Left renal cortex interstitium (tissue), 4 donors: ENCODE measurements at places on chromosomes 6 and 20. TPM values are rescaled to one million over a fixed set of nuclear protein-coding genes. Genes with fewer than 3 reads are reported as not detected.

ZNF184 gene
- polyA plus RNA-seq: 17.1 TPM

IL17A gene
- polyA plus RNA-seq: not detected

FERMT1 gene
- polyA plus RNA-seq: 2.7 TPM

COL9A3 gene
- 29.5 TPM for polyA plus RNA-seq

SPATA2 gene
- polyA plus RNA-seq: 11.6 TPM

TOP1 gene
- 115 TPM for polyA plus RNA-seq

WFDC10A gene
- not detected for polyA plus RNA-seq

GRCh38 chr20:19672498-19672897 lies 85.6 kb upstream of the RIN2 start:
- no peak for DNase-seq

GRCh38 chr6:69668916-69669315 lies 127.9 kb downstream of the LMBRD1 start:
- no peak for DNase-seq

GRCh38 chr6:162612613-162613012 lies 115.0 kb downstream of the PRKN start:
- no peak for DNase-seq

DNA sequence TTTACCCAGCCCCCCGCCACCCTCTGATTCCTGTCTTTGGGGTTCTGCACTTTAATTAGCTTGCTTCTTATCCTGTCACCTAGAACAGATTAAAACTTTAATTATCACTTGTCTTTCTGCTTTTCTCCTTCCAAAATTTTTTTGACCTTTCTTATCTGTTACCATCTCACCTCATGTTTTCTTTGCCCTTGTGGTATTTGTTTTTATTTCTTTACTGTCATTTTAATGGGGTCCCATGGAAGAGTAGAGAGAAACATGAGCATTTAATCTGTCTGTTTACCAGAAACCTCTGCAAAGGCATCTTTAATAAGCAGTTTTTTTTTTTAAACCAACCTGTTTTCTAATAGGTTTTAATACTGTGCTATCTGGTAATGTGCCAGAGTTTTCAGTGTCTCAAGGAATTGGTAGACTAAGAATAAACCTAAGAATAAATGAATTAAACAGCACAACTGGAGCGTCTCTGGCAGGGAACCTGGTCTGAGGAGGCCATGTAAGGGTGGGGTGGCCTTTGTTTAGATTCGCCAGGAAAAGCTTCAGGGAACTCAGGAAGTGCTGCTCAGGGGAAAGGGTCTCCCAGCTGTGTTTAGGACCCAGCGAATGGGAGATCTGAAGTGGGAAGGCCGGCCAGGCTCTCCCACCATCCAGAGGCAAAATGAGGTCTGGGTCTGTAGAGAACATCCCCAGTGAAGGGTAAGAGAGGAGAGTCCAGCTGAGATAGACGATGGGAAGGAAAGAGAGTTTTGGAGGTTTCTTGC lies 69.8 kb downstream of the ARID1B start:
- no peak for DNase-seq

GRCh38 chr6:26055719-26056582 lies 31.3 kb upstream of the HFE start:
- DNase-seq: peak; percentile 90

DNA sequence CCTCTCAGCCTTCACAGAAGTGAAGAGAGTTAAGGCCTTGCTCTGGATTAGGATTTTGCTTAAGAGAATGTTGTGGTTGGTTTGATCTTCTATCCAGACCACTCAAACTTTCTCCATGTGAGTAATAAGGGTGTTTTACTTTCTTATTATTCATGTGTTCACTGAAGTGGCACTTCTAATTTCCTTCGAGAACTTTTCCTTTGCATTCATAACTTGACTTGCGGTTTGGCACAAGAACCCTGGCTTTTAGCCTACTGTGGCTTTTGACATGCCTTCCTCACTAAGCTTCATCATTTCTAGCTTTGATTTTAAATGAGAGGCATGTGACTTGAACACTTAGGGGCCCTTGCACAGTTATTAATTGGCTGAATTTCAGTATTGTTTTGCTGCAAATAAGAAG lies 166.1 kb upstream of the OPRM1 start:
- DNase-seq: no peak

DNA sequence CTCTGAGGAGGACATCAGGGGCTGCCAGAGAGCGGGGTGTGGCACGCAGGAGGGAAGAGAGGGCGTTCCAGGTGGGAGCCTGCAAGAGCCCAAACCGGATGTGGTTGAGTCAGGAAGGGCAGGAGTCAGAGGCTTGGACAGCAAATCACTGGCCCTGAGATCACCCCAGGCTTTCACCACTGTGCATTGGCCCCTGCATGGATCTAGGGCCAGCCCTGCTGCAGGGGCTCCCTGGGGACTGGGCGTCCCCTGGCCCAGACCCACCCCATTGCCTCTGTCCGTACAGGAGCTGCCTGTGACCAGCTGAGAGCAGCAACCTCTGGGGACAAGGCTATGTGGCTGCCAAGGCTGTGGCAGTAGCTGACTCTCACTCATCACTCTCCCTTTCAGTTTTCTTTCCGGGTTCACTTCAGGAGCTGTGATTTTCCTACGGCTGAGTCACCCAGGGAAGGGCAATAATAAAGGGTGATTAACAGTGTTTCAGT lies 33.9 kb downstream of the KCNK17 start:
- no peak for DNase-seq

DNA sequence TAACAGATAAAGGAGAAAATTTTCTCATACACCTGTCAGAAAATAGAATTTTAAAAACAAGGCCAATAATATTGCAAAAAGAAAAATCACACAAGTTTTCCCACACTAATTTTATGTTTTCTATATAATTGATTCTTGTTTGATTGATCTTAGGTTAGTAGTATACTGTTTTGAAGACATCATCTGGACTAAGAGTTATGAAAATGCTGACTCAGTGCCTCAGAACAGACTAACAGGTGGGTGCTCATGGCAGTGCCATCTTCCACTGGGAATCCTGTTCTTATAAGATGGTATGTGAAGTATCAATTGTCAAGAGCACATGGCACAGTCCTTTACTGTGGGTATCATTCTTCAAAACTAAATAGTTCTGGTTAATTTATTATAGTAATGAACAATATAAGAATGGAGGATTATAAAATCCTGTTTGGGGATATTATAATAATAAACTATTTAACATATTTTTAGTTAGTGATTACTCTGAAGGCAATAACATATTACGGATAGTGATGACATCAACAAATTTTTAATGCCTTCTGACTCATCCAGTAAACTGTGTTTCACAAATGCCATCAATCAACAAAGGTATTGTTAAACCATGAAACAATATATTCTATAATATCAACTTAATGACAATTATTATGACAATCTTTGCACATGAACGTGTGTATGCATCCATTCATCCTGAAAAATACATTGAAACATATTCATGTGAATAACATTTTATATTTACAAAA lies 384.6 kb upstream of the KHDRBS2 start:
- DNase-seq: no peak

DNA sequence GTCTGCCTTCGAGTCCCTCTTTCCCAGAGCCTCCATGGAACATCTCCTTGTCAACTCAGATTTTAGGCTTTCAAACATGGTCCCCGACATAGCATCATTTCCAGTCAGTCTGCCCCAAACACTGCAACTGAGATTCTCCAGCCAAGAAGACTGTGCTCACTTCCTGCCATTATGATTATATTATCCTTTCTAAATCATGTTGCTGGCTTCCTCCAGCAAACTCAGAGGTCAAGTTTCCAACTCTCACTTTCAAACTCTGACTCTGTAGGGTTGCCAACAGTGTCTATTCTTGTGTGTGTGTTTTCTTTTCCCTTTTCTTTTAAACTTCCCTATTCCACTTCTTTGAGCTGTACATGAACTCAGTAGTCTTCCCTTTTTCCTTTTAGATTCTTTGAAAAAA lies 61.2 kb upstream of the TRAF3IP2 start:
- no peak for DNase-seq

DNA sequence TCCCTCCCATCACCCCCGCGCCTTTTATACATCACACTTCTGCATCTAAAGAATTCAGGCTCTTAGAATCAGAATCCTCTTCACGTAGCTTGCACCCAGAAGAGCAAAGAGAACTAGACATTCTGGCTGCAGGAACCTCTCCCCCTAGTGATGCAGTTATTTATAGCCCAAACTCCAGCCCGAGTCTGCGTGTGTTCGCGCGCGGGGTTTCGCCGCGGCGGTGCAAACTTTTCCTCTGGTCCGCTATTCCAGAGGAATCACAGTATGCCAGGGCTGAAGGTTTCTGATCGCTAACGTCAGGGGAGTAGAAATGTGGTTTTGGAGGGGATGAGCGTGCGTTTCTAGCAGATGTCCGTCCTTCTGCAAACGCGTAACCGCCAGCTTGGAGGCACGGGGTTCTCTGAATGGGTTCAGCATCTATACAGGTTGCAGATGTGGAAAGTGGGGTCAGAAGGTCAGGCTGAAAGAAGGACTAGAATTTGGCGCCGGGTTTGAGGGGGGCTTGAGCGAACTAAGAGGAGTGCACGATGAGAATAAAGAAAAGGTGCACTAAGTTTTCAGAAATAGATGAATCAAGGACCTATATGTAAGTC lies 1.8 kb downstream of the EPHA7 start:
- peak; percentile 52 for DNase-seq

DNA sequence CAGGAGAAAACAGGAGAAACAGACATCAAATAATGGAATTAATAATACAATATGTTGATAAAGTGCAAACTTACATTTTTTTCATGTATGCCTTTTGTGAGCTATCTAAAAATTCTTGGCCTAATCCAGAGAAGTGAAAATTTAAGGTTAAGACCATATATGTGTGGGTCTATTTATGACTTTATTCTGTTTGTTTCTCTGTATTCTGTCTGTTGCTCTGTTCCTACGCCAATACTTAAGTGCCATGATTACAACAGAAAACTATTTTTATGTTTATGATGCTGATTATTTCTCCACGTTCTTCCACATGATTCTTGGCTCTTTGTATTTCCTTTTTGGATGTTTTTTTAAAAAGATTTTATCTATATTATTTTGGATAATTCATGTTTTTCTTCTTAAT lies 109.6 kb upstream of the MAP3K4 start:
- DNase-seq: no peak

GRCh38 chr6:30113003-30113759 lies at the start of gene TRIM31:
Gene TRIM31 (minus strand): TSS chr6:30113090. CDS start chr6:30112805, 285 bp downstream.
- DNase-seq: no peak

GRCh38 chr6:50724381-50725124 lies 11.2 kb downstream of the TFAP2D start:
- DNase-seq: no peak

DNA sequence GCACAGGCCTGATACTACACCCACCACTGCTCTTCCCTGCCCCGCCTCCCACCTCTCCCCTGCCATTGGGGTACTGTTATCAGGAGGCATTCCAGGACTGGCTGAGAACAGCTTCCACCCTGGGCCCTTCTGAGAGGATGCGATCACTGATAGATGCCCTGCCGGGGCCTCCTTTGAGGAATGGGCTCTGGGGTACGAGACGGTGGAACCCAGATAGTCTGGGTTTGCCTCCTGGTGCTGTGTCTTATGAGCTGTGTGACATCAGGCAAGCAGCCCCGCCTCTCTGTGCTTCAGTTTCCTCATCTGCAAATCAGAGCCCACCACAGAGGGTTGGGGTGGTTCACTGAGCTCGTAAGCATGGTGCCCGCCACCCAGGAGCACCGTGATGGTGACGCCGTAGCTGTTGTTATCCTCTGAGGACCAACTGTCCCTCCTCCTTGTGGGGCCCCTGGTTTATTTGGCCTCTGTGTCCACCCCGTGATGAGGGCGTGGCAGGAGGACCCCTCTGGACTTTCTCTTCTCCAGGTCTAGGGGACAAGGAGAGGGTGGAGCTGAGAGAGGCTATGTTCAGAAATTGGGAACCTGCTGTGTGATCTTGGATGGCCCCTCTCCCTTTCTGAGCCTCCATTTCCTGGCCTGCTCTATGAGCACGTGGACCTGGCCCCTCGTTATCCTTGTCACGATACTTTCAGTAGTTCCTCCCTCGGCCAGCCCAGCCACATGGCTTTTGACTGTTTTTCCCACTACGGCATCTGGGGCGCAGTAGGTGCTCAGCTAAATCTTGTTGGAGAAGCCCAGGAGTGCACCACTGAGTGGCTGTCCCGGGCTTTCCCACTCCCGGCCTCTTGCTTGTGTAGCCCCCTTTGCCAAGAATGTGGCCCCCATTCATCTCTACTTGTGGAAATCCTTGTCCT lies 18.3 kb downstream of the SRC start:
- DNase-seq: no peak

GRCh38 chr6:163355426-163355991 lies 59.0 kb upstream of the QKI start:
- DNase-seq: no peak

DNA sequence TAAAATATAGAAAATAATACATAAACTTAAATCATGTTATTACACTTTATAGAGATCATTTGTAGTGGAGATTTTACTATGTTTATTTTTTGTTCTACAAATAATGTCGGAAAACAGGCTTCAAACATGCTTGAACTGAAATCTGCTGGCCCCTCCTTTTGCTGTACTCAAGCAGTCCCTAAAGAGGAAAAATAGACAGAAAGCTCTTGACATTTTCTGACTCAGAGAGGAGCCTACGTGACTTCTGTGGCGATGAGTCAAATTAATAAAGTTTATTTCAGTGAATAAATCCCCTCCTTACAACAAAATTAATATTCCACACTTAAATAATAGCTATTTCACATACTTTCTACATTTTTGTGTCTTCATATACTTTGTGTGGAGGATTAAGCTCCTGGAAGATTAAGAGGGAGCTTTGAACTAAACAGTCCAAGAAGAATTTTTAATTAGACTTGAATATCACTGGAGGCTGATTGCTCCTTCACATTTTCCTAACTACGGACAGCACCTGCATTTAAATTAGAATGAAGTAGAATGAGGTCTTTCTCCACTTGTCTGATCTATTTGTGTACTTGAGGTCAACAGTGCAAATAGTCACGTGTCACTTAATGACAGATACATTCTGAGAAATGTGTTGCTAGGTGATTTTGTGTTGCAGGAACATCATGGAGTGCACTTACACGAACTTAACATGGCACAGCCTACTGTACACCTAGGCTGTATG lies 1.7 kb upstream of the TREM1 start:
- no peak for DNase-seq

GRCh38 chr6:22298475-22298890 lies 1.6 kb upstream of the PRL start:
- DNase-seq: no peak

- DNase-seq: no peak
Measured at GRCh38 chr6:41344876-41345275, 9.5 kb downstream of the NCR2 start.

- DNase-seq: no peak
Measured at GRCh38 chr20:25230166-25230831, 17.6 kb upstream of the PYGB start.

DNA sequence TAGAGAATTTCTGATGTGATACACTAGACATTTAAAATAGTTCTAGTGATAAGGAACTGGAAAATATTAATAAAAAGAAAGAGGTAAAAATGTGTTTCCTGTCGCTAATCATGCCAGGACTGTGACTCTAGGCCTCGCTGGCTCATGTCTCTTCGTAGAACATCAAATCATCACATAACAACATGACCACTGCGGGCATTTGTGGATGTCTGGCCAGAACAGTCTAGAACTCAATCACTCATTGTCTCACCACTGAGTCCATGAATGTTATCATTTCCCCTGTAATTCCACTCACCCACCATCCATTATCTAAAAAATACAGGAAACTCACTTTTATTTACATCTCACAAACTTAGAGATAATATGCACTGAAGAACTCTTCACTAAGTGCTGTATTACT lies 3.4 kb downstream of the HMGN3 start:
- DNase-seq: no peak

- DNase-seq: no peak
Measured at GRCh38 chr20:6732001-6732447, 35.5 kb upstream of the BMP2 start.
